CD4-positive, alpha-beta memory T cell (primary cell): ENCODE measurements at places on chromosomes 6 and 20. TPM values are rescaled to one million over a fixed set of nuclear protein-coding genes. Genes with fewer than 3 reads are reported as not detected.
A peak's percentile ranks its signal among the peaks of the same experiment; 100 is the strongest.

DNA sequence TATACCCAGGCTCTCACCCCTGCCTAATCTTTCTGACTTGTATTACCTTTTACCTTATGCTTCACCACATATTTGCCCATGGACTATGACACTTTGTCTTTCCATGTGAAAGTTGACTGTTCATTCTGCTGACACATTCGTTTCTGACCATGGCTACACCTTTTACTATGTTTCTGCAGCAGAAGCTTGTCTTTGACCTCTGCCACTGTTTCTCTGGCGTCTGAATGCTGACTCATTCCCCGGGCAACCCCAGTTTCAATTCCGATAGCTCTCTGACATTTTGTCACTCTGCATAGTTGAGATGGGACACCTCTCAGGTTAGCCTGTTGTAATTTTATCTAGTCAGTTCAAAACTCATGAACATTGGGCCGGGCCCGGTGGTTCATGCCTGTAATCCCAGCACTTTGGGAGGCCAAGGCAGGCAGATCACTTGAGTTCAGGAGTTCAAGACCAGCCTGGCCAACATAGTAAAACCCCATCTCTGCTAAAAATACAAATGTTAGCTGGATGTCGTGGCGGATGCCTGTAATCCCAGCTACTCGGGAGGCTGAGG, 50.7 kb downstream of the SLC26A8 start:
- DNase-seq, result no peak

DNA sequence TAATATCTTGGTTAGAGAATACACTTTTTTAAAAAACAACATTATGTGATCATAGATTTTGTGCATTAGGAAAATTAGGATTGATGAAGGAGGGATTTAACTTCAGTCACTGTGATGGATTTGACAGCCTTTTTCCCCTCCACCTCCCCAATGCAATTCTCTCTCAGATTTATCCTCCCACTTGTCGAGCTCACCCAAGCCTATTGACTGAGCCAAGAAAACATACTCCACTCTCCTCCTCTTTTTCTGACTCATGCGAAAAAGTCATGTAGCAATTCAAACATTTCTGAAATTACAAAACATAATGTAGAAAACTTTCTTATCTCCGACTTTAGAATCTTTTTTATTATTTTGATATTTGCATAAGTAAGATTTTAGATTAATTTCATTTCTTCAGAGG, 24.1 kb downstream of the KLHL32 start:
- DNase-seq, result no peak

GRCh38 chr6:11478586-11478985, 59.0 kb upstream of the TMEM170B start:
- no peak for DNase-seq

DNA sequence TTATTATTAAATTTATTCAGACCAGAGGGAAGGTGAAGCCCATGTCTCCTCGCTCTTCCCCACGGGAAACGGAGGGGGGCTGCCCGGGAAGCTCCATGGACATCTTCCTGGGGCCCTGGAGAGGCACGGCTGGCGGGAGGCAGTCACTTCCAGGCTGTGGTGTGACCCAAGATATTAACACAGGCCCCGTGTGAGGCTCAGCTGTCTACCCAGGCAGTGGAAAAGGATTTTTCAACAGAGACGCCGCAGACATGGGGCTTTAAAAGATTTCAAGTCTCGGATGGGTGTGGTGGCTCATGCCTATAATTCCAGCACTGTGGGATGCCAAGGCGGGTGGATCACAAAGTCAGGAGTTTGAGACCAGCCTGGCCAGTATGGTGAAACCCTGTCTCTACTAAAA, 117.9 kb downstream of the ERMARD start:
- no peak for DNase-seq

DNA sequence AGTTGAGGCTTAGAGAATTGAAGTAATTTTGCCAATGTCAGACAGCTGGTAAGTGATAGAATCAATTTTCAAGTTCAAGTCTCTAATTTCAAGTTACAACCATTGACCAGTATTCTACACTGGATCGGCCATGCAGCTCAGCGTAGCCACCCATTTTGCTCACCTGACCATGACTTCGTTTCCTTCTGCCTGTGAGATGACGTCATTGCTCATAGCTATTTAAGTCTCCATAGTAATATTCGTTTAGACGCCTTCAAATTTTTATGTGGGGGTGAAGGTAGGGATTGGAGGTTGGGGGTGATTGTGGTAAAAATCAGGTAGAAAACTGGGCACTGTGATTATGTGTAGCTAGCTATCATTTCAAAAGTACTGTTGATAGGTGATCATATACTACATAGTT, 5.6 kb upstream of the HTR1B start:
- no peak for DNase-seq

The SLC22A23 gene
- 3.4 TPM for polyA plus RNA-seq

The PCSK2 gene
- polyA plus RNA-seq, result not detected

The DNMT3B gene
- not detected for polyA plus RNA-seq

DNA sequence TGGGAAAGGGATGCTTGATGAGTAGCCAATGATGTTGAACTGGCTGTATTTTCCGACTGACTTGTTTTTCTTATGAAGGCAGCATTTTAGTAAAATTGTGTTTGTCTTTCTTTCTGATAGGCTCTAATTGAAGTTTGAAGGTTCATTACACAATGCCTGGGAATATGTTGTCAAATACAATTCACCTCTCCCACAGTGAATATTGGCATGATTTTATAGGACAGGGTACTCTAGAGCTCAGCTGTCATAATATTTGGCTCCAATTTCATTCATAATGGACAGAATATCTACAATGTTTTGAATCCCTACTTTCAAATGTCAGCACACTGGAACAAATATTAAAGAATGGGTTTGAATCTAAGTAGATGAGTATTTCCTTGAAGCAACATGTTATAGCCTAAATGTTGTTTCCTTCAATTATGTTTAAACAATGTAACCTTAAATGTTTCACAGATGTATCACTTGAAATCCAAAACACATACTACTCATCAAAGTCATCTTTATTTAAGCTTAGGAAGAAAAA, 81.4 kb downstream of the LAMA2 start:
- no peak for DNase-seq

DNA sequence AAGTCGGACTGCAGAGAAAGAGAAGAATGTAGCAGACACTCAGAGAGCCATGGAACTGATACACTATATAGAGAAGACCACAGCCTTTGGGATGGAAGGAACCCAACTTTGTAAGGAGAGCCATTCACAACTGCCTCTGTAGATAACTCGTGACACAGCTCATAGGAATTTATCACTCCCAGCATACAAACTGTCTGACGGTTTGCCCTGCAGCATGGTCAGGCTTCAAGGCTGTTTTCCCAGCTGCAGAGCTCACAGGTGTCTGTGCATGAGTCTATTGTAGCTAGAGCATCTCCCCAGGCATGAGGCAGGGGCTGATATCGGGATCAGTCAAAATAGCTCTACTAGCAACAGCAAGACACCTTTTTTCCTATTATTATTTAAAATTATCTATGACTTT, 130.5 kb upstream of the DTNBP1 start:
- DNase-seq, result no peak

DNA sequence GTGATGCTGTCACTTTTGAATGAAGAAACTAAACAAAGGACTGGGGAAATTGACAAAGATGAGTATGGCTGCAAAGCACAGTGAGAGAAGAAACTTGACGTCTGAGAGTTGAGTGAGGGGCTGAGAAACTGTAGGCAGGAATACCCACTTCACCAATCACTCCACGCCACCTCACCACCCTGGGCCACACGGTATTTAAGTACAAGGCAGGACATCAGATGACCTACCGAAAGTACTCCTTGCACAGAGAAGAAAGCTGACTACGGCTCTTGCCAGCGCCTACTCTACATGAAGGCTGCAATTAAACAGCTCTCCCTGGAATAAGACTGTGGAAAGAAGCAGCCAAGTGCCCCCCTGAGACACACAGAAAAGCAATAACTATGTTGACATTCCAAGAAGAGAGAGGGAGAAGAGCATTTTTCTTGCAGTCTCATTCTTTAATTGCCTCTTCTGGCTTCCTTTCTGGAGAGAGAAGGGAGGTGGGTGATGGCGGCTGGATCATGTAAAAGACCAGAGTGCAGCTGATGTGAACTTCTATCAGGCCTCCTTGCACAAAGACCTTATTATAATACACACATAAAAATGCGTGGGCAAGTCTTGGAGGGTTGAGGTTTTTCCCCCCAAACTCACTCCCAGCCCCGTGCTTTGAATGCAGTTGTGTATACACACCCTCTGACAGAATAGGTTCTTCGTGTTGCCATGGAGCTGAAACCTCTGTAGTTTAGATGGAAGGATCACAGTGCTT, 44.6 kb downstream of the HIVEP2 start:
- peak; percentile 55 for DNase-seq

- DNase-seq, result no peak
These were observed 48.8 kb downstream of the CAP2 start for GRCh38 chr6:17442196-17442595.

DNA sequence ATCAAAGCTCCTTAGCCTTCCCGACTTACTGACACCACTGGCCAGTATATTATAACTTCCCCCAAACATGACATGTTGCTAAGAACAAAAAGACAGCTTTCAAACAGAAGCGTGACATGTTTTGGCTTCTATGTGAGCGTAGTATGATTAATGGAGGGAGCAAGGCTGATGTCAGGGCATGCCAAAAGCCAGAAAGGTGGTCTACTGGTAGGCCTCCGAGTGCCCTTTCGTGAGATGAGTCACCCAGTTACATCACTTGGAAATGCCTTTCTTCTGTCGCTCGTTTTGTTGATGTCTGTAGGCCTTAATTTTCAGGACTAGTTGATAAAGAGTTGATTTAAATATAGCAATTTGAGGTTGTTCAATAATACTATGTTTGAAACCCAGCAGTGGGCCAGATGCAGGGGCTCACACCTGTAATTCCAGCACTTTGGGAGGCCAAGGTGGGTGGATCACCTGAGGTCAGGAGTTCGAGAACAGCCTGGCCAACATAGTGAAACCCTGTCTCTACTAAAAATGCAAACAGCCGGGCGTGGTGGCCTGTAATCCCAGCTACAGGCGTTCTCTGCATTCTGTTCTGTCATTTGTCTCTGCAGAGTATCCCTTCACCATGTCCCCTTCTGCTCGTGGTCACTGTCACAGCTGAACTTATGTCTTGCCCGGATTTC, 53.3 kb downstream of the CNKSR3 start:
- no peak for DNase-seq

DNA sequence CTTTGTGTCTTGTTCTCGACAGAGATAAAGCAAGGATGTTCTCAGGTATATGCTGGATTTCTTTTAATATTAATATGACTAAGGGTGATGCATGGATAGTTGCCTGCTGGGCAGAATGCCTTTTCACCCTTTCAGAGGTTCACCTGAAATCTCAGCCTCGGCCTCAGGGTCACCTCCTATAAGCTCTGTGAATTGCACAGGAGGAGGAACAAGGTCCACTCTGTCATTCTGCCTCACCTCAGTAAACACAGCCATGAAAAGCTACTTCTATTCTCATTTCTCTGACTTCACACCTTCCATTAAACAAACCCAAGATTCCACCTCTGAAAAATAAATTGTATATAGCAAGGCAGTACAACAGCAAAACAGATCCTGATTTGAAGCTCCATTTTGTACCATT, 38.1 kb upstream of the AIG1 start:
- no peak for DNase-seq

DNA sequence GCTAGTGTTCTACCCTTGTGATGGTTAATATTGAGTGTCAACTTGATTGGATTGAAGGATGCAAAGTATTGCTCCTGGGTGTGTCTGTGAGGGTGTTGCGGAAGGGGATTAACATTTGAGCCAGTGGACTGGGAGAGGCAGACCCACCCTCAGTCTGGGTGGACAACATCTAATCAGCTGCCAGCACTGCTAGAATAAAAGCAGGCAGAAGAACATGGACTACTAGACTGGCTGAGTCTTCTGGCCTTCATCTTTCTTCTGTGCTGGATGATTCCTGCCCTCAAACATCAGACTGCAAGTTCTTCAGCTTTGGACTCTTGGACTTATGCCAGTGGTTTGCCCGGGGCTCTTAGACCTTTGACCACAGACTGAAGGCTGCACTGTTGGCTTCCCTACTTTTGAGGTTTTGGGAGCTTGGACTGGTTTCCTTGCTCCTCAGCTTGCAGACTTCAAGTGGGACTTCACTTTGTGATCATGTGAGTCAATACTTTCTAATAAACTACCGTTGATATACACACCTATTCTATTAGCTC, 50.1 kb downstream of the SDHAF4 start:
- no peak for DNase-seq

The TBXT gene
- polyA plus RNA-seq, result not detected

DNA sequence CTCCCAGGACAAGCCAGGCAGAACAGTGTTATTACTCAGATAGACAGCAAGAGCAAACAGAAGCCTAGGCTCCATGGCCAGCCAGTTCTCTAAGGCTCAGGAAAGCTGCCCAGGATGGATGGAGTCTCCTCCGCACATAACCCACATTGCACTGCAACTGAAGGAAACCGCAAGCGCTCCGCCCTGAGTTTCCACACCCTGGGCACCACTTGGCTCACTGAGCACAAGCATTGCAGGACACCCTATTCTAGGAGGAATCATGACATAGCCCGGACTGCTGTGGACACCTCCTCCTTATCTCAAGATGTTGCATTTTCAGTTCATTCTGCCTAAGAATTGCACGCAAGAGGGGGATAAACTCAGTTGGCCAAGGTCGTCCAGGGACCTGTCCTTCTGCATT, 42.9 kb downstream of the LINC00237 start:
- no peak for DNase-seq

GRCh38 chr20:25659999-25660398, 36.2 kb upstream of the NANP start:
- DNase-seq, result no peak

DNA sequence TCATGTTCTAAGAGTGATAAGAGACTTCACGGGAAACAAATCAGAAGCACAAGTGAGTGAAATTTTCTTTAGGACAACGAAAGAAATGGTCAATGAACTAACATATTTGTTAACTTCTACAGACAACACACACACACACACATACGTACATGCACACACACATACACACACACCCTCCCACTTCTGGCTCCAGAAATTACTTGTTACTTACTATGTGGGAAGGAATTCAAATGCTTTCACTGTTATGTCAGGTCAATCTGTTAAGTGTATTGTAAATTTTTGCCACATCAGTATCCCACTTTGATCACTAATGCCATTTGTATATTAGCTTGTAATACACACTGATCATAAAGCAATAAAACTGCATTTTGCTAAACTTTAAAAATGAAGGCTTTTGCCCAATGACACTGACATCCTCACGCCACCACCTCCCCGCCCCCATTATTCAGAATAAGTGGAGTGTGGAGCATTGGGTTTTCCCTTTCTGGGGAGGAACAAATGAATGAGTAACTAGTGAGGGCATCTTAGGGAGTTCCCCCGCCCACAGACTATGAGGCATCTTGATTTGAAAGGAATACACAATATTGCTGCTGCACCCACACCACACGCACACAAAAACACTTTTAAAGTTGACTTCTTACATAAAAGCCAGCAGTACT, 76.2 kb downstream of the ATXN1 start:
- DNase-seq, result peak; percentile 45

The VWA7 gene
- polyA plus RNA-seq, result 1.00 TPM

DNA sequence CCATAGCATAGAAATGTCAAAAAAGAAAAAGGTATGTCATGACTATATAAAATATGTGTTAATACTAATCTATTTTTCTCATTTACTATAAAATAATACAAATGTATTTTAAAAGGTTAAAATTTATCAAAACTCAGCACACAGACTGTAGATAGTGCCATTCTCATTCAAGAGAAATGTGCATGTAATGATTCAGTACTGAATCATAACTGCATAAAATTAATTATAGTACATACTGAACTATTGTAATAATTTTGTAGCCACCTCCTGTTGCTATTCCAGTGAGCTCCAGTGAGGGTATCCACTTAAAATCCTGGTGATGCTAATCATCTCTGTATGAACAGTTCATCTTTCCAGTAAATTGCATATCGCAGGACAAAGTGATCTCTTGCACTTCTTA, 82.8 kb downstream of the HMGCLL1 start:
- DNase-seq, result no peak

GRCh38 chr6:32177183-32177787, 920 bp upstream of the RNF5 start:
- DNase-seq, result no peak
